ENCODE measurements at places on chromosomes 2 and 18. TPM values are rescaled to one million over a fixed set of nuclear protein-coding genes. Genes with fewer than 3 reads are reported as not detected.

GRCh38 chr2:158134655-158135054, 33.0 kb downstream of the UPP2 start:
- peaks cover 26% of the 10 kb centered on the region for H3K4me1 ChIP-seq
- no peaks in the 10 kb centered on the region for H3K27me3 ChIP-seq
- H3K36me3 ChIP-seq, result no peaks in the 10 kb centered on the region
- peak; percentile 76 for DNase-seq
- no peak overlapping the region for H3K4me3 ChIP-seq

GRCh38 chr2:38376346-38377049, 575 bp downstream of the ATL2 start:
- H3K4me1 ChIP-seq, result peaks cover 21% of the 10 kb centered on the region
- peak; percentile 92 for DNase-seq
- no peaks in the 10 kb centered on the region for H3K27me3 ChIP-seq
- H3K27ac ChIP-seq, result peak overlapping the region; percentile 99
- H3K36me3 ChIP-seq, result no peaks in the 10 kb centered on the region
- H3K4me3 ChIP-seq, result peak overlapping the region; percentile 94

- no peak overlapping the region for H3K4me3 ChIP-seq
- H3K27me3 ChIP-seq, result no peaks in the 10 kb centered on the region
- DNase-seq, result no peak
- no peak overlapping the region for H3K27ac ChIP-seq
Observed at GRCh38 chr2:95574506-95574905, 17.3 kb upstream of the TRIM43 start.

DNA sequence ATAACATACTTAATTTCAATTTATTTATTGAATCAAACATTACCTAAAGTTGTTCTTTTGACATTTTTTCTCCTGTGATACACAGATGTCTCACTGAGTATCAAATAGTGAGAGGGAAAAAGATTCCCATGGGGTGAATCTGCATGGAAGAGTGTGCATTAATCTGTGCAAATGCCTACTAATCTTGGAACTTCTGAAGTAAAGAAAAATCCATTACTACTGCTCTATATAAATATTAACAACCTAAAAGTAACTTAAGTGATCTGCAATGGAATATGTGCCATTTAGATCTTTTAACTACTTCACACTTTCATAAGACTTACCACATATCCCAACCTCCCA, 125.5 kb downstream of the PLCL1 start:
- H3K27me3 ChIP-seq, result no peaks in the 10 kb centered on the region
- no peaks in the 10 kb centered on the region for H3K4me1 ChIP-seq
- no peak for DNase-seq
- no peaks in the 10 kb centered on the region for H3K36me3 ChIP-seq
- no peak overlapping the region for H3K4me3 ChIP-seq

DNA sequence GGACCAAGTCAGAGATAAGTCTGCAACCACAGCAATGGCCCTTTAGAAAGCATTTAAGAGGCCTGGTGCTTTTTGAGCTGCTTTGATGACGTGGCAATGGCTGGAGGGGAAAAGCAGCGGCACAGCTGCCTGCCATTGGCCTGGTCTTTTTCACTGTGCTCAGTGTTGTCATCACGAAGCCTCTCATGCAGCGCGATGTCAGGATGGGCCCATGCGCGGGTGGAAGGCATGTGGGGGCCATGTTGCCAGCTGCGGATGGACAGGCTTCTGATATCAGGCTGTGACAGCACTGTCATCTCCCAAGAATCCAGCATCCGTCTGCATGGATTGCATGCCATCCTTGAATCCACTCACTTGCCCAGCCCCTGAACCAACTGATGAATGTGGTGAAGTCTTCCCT, 204.5 kb downstream of the ACKR3 start:
- DNase-seq, result no peak
- H3K27ac ChIP-seq, result no peak overlapping the region
- no peaks in the 10 kb centered on the region for H3K27me3 ChIP-seq
- H3K4me1 ChIP-seq, result peaks cover 3% of the 10 kb centered on the region
- no peak overlapping the region for H3K4me3 ChIP-seq
- H3K36me3 ChIP-seq, result no peaks in the 10 kb centered on the region

DNA sequence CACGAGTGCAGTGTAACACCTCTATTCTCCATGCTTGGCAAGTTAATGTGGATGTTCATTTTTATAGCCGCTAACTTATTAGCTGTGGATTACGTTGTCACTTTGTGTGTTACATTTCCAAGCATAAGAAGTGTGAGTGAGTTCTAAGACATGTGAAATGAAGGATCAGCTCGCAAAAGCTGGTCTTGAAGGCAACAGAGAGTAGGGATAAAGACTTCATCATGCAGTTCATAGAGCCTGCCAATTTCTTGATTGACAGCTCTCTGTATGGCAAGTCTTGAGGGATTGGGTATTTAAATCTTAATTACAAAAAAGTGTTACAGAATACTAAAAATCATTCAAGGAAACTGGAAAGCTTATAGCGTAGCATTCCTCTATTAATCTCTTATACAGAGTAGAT, 25.8 kb upstream of the DPP4 start:
- H3K4me3 ChIP-seq, result no peak overlapping the region
- H3K36me3 ChIP-seq, result no peaks in the 10 kb centered on the region
- no peaks in the 10 kb centered on the region for H3K4me1 ChIP-seq
- H3K27ac ChIP-seq, result no peak overlapping the region

- no peak for DNase-seq
- H3K4me3 ChIP-seq, result no peak overlapping the region
- H3K27me3 ChIP-seq, result no peaks in the 10 kb centered on the region
Observed at GRCh38 chr2:101188683-101189405, 37.7 kb upstream of the TBC1D8 start.

Gene TAF4B
- polyA plus RNA-seq, result 3.3 TPM

Measured in large intestine (tissue), 12 donors.